ENCODE measurements at places on chromosomes 12 and 14. TPM values are rescaled to one million over a fixed set of nuclear protein-coding genes. Genes with fewer than 3 reads are reported as not detected.

MSRB3 gene
- not detected for total RNA-seq

TMEM260 gene
- total RNA-seq = 22.0 TPM

DNA sequence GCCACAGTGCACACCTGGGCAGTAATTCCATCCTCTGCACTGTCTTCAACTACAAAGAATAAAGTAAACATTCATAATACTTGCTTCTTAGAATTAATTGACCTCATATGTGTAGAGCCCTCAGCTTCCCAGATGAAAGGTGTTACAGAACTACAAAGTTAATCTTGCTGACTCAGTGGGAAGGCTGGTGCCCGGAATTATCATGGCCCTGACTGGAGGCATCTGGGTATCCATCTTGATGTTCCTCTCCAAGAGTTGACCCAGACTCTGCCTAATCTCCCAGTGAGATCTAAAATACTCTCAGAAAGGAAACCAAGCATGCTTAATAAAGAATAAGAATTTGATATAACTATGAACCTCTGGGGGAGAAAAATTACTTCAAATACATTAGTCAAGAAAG lies 147.0 kb upstream of the ARID2 start:
- no peak for DNase-seq

- DNase-seq = no peak
Measured at GRCh38 chr12:11965258-11965910, 105.4 kb upstream of the BCL2L14 start.

GRCh38 chr12:119139448-119139847 lies 39.3 kb upstream of the HSPB8 start:
- DNase-seq = no peak

DNA sequence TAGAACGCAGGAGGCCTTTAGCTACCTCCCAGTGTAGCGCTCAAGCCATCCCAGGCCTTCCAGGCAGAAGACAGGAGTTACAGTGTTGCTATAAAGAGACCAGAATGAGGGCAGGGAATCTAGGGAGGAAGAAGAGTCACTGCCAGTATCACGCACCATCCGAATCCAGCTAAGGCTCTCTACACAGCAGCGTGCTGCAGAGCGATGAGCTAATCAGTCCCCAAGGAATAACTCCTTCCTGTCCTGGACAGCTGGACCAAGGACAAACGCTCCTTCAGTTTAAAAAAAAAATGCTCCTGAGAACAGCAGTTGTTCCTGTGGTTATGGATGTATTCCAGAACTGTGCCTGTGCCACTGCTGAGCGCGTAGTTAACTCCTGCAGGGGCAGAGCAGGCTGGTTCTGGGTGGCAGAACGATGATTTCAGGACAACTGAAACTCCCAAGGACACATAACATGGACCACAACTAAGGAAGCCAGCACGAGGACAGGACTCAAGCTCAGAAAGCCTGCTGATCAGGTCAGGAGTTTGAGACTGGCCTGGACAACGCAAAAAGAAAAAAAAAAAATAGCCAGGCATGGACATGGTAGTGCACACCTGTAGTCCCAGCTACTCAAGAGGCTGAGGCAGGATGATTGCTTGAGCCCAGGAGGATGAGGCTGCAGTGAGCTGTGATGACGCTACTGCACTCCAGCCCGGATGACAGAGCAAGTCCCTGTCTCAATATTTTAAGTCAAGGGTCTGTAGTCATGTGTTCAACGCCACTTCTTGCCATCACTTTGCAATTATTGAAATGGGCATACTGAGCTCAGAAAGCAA lies 2.6 kb downstream of the IFFO1 start:
- no peak for DNase-seq

GRCh38 chr12:84619053-84619571 lies 293.5 kb downstream of the SLC6A15 start:
- no peak for DNase-seq

Measured in activated B cell treated with CpG ODN at 0.5 μM for 24 hours (primary cell).